ENCODE measurements at places on chromosomes 5 and 9.

GRCh38 chr5:159807586-159807985 lies 108.7 kb upstream of the ADRA1B start:
- DNase-seq: no peak

- no peak for DNase-seq
Observed at GRCh38 chr9:115397591-115398312, 279.8 kb upstream of the TNC start.

DNA sequence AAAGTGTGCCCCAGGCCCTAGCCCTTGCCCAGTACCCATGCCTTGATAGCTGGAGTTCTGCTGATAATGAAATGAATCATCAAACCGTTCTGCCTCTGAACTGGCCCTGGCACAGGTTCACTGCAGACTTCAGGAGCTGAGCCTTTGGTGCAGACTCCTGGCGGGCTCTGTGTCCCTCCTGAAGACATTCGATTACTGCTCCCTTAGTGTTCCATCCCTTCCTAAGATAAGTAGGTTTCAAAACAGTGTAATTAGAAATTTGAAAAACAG lies 97.2 kb downstream of the MVB12B start:
- no peak for DNase-seq

- DNase-seq: no peak
Observed at GRCh38 chr9:134027561-134027960, 2.3 kb downstream of the BRD3OS start.

- no peak for DNase-seq
Observed at GRCh38 chr5:24208686-24209106, 436.1 kb downstream of the CDH10 start.
